ENCODE measurements at places on chromosomes 7 and 10.

DNA sequence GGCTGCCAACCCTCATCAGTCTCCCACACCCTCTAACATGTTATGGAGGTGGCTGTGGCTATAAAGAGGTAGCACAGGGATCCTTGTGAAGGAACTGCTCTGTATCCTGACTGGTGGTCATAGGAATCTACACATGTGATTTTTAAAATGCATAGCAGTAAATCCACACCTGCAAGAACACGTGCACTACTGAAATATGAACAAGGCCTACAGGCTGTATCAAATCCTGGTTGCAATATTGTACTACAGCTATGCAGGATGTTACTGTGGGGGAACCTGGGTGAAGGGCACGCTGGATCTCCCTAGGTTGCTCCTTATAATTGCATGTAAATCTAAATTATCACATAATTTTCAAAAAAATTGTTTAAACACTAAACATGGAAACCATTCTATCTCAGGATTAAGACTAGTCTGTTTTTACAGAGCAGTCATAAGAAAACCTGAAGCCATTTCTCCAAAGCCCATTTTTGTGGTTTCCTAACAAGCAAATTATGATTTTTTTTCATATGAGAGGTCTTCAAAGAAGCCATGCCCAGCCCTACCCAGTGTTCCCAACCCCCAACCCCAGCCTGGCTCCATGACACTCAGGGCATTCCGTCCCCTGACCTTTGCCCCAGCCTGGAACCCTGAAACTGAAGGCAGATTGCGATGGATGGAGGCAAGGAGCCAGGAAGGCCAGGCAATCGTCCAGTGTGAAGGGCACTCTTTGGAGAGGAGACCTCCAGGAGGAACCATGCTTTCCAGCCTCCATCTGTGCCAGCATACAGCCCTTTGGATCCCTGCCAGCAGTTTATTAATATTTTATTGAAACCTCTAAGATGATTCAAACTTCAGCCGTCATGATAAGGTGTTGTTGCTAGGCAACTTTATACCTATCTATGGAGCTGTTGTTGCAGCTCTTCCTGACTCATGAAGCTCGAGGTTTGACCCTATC, 161.0 kb downstream of the GRID1 start:
- DNase-seq = no peak

DNA sequence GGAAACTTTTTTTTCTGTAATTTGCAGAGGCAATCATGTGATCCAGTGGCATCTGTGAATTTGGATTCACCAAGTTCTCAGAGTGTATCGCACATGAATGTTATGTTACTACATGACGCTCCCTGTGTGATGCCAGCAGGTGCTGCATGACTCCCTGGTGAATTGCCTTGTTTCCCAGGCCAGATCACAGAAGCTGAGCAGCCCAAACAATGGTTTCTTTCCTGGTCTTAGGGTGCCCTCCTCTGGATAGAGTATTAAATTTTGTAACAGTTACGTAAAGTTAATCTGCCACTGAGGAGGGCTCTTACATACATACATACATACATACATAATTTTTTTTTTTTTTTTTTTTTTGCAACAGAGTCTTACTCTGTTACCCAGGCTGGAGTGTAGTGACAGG, 3.6 kb downstream of the ZSCAN21 start:
- peak; percentile 51 for DNase-seq

DNA sequence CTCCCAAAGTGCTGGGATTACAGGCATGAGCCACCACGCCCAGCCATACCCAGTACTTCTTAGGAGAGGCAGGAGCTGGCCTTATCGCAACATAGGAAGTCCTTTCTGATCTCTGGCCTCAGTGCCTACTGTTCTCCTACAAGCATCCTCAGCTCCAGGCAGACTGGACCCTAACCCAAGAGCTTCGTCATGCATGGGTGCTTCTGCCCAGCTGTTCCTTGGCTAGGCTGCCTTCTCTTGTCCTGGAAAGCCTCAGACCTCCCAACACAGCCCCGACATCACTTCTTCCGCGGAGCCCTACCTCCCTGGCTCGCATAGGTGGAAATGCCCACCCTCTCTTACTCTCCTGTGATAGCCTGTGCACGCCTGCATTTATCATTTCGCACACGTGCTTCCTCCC, 15.8 kb downstream of the BCL7B start:
- DNase-seq = no peak

DNA sequence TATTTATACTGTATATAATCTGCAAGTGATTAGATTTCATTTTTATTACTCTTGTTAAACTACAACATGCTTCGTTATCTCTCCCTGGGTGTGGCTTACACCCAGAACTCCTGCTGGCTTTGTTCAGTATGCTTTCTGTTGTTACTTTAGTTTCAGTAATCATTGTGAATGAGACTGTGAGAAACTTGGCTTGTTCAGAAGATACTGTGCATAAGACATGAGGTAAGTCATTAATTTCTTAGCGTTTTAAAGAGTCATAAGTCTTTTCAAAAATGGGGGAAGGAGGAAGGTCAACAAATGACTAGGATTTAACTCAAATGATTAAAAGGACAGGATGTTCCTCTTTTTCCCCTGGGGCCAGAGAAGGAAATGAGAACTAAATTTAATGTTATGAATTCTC, 11.6 kb upstream of the ADD3 start:
- DNase-seq = no peak

DNA sequence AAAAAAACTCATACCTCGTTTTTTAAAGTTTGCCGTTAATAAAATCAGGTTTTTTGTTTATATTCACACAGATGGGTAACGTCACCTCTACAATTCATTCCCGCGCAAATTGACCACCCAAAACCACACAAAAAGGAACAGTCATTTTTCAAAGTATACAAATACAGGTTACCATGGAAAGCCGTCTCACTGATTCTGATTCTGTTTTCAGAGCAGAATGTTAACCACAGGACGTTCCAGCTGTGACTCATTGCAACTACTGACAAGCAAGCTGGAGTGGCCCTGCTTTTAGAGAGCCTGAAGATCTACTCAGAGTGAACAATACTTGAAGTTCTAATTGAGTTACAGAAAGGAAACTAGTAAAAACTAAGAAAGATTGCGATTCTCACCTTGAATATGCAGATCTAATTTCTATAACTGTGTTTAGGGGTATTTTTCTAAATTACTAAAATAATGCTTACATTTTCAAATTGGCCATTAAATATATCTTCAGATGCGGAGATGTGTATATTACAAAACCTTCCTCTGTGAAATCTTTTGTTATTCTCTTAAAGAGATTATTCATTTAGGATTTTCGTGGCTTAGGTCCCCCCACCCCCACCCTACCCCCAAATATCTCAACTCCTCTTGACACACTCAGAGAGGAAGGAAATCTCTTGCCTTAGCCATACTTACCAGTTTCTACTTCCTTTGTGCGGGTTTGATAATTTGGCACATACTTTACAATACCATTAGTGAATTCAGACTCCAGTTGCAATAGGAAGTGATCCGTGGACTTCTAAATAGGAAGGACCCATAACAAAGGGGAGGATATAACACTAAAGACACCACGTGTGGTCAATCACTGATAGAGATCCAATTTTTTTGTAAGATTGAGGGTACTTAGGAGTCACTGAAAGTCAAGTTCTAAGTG, 106.0 kb downstream of the CUBN start:
- peak; percentile 96 for DNase-seq

Data from EL (cell line).